ENCODE measurements at places on chromosomes 16 and 17.

- no peak for DNase-seq
Observed at GRCh38 chr17:12665263-12666210, at the start of gene MYOCD. TSS of gene MYOCD (plus strand) at chr17:12665890. CDS start at chr17:12666189, 299 bp downstream.

- no peak for DNase-seq
Observed at GRCh38 chr17:83103200-83103942, 24.0 kb downstream of the METRNL start.

DNA sequence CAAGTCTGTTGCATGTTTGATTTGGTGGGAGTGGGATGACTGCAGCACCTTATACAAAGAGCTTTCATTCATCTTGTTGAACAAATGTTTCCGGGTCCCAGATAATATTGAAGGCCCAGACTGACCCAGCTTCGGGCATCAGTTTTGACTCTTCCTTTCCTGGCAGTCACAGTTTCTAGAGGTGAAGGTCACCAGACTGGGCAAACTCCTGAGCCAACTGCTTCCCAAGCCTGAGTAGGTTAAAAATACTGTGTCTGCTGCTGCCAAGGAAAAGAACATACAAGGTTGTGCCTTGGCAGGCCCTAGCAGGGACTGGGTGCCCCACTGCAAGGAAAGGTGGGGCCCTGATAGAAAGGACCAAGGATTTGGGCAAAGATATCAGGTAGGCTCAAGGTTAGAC, 4.5 kb downstream of the BCKDK start:
- DNase-seq, result no peak

GRCh38 chr16:30533146-30533522, 1.5 kb downstream of the ZNF747 start:
- DNase-seq, result no peak
